ENCODE measurements at places on chromosomes 16 and 17. TPM values are rescaled to one million over a fixed set of nuclear protein-coding genes. Genes with fewer than 3 reads are reported as not detected.

DNA sequence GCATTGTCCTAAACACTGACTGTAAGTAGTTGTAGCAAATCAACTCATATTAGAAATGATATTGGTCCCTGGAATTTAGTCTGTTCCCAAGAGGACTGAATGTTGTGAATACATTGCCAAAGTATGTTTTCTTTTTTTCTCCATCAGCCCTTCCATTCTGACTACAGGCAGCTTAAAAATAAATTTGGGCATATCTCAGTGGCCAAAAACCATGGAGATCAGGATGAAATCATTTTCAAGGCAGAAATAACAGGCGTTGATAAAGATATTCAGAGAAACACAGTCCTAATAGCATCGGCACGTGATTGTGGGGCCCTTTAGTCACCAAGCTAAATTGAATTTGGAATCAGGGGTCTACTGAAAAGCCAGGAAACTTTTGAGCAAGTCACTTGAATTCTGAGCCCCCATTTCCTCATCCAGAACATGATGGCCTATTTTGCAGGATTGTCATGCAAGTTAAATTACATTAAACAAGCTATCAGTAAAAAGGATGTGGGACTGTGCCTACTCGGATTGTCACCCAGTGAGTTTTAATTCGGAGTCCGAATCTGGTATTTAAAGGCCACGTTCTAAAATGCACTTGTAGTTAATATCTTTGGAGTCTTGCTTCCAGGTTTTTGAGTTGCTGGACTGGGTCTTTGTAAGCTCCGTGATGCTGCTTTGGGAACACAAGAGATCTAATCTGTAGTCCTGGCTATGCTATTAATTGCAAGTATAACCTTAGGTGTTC lies 17.1 kb downstream of the HLF start:
- no peak overlapping the region for H3K27ac ChIP-seq
- no peaks in the 10 kb centered on the region for H3K36me3 ChIP-seq

- H3K4me3 ChIP-seq = no peak overlapping the region
- H3K27ac ChIP-seq = no peak overlapping the region
- no peaks in the 10 kb centered on the region for H3K36me3 ChIP-seq
- peaks cover 2% of the 10 kb centered on the region for H3K27me3 ChIP-seq
- DNase-seq = no peak
These were observed 27.3 kb upstream of the UBE2G1 start for GRCh38 chr17:4393806-4394205.

The EFNB3 gene
- polyA plus RNA-seq = 0.52 TPM

GRCh38 chr16:49890876-49891275 lies 35.0 kb upstream of the ZNF423 start:
- no peaks in the 10 kb centered on the region for H3K36me3 ChIP-seq
- peak; percentile 73 for DNase-seq
- peaks cover 2% of the 10 kb centered on the region for H3K27me3 ChIP-seq
- no peaks in the 10 kb centered on the region for H3K4me1 ChIP-seq
- H3K27ac ChIP-seq = no peak overlapping the region

The KCNJ18 gene
- 0.21 TPM for polyA plus RNA-seq

The RUNDC3A gene
- polyA plus RNA-seq = 4.9 TPM

GRCh38 chr17:64245218-64246145 lies 17.6 kb downstream of the TEX2 start:
- H3K27ac ChIP-seq = no peak overlapping the region
- no peaks in the 10 kb centered on the region for H3K4me1 ChIP-seq
- no peaks in the 10 kb centered on the region for H3K27me3 ChIP-seq
- DNase-seq = no peak

The DRG2 gene
- 46.4 TPM for polyA plus RNA-seq

GRCh38 chr17:1110862-1111598 lies 68.8 kb downstream of the ABR start:
- no peak overlapping the region for H3K4me3 ChIP-seq
- H3K36me3 ChIP-seq = peaks cover 2% of the 10 kb centered on the region
- peak overlapping the region; percentile 18 for H3K27ac ChIP-seq
- no peaks in the 10 kb centered on the region for H3K27me3 ChIP-seq

The SMG6 gene
- polyA plus RNA-seq = 30.0 TPM

DNA sequence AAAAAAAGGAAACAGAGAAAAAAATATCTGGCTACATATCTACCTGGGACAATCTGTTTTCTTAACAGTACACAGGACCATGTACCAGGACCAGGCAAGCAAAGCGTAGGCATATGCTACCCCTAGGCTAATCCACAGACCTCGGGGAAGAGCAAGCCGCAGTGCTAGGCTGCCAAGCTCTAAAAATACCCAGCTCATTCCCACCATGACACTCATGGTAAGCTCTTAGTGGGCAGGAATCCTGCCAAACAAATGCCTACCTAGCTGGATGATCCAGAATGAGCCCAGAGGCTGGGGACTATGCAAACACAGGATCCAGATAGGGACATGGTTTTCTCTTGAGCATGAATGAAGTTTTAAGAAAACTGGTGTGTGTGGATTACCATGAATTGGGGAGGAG lies 95.6 kb downstream of the GRIN2A start:
- no peak for DNase-seq
- H3K36me3 ChIP-seq = no peaks in the 10 kb centered on the region
- no peak overlapping the region for H3K27ac ChIP-seq
- no peaks in the 10 kb centered on the region for H3K4me1 ChIP-seq

DNA sequence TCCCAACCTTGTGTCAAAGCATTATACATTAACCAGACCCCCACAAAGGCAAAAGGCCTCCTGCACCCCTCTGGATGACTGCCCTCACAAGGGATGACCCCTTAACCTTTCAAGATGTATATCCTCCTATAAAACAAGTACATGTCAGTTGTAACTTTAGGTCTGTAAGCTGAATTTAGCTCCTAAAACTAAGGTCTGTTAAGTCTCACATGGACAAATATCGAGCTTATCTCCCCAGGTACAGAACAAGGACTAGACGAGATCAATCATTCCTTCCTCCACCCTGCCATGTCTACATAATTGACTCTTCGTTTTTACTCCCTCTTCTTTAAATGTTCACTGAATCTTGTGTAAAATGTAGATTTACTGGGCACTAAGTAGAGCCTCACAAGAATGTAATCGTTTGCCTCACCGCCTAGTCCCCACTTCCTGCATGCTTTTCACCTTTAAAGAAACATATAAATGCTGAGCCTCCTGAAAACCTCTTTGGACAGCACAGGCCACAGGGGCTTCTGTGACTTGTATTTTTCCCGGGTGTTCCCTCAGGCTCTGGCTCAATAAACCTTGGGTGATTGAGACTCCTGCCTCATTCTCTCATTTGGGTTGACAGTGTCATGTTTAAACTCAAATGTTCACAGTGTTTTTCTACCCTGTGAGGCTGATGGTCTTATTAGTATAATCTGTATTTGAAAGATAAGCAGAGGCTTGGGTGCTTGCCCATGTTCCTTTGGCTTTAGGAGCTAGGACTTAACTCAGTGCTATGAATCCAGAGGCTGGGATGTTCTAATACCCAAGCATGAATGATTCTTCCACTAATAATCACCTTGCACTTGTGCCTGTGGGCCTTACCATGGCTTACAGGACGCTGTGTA lies 37.6 kb downstream of the MMD start:
- no peaks in the 10 kb centered on the region for H3K4me1 ChIP-seq
- no peaks in the 10 kb centered on the region for H3K36me3 ChIP-seq
- no peaks in the 10 kb centered on the region for H3K27me3 ChIP-seq
- no peak overlapping the region for H3K4me3 ChIP-seq
- H3K27ac ChIP-seq = no peak overlapping the region
- no peak for DNase-seq

DNA sequence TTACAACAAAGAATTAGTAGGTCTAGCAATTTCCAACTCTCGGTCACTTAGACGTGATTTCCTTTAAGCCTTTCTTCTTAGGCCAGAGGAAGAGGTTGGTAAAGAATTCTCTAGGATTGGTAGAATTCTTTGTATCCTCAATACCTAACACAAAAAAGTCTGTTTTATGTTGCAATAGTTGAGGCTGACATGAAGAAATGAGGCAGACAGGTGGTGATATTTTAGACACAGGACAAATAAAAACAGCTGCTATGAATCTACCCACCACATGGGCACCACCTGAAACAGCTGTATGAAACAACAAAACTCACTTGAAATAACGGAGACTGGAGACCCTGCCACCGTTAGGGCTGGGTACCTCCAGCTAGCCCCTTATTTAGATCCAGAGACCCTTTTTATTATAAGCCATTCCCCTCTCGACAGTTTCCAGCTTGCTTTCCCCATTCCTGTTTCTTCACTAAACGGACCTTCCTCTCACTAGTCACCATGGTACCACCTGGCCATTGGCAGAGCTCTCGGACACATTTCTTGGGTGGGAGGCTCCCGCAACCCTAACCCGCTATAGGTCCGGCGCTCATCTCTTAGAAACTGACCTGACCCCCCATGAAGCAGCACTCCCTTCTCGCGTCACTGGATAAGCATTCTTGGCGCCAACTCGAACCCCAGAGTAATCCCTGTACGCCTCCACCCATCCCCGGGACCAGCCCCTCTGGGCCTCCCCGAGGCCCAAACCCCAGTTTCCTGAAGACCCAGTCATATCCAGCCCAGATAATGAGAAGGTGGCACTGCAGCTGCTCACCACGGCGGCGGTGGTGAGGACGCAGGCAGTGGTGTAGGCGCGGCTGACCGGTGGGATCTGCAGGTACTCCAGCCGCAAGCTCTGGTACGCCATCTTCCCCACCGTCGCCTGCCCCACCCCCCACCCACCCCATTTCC lies at the start of gene DERL2:
Gene DERL2 (minus strand): TSS at position 909 of the 936 bp plus-strand sequence. CDS start 17 bp downstream, at position 892.
- peak within 1 kb of the TSS; percentile 100 for H3K27ac ChIP-seq
- peak within 1 kb of the TSS; percentile 97 for H3K4me3 ChIP-seq
- H3K27me3 ChIP-seq = no peaks in the 10 kb centered on the region
- no peak for DNase-seq
- H3K4me1 ChIP-seq = peaks cover 19% of the 10 kb centered on the region

The TM4SF5 gene
- 0.14 TPM for polyA plus RNA-seq

The SLC35G6 gene
- 0.09 TPM for polyA plus RNA-seq

GRCh38 chr17:67458203-67458602 lies 81.1 kb downstream of the PITPNC1 start:
- H3K4me1 ChIP-seq = peaks cover 8% of the 10 kb centered on the region
- H3K36me3 ChIP-seq = peaks cover 3% of the 10 kb centered on the region
- H3K4me3 ChIP-seq = no peak overlapping the region
- no peaks in the 10 kb centered on the region for H3K27me3 ChIP-seq
- no peak for DNase-seq
- H3K27ac ChIP-seq = no peak overlapping the region

The CSH1 gene
- 11.6 TPM for polyA plus RNA-seq

- H3K4me1 ChIP-seq = no peaks in the 10 kb centered on the region
- DNase-seq = no peak
- H3K27ac ChIP-seq = no peak overlapping the region
- no peaks in the 10 kb centered on the region for H3K36me3 ChIP-seq
These were observed 25.0 kb downstream of the CUEDC1 start for GRCh38 chr17:57930239-57930638.

- H3K27ac ChIP-seq = no peak overlapping the region
- H3K36me3 ChIP-seq = no peaks in the 10 kb centered on the region
- DNase-seq = no peak
- peaks cover 9% of the 10 kb centered on the region for H3K4me1 ChIP-seq
- H3K27me3 ChIP-seq = no peaks in the 10 kb centered on the region
- H3K4me3 ChIP-seq = no peak overlapping the region
These were observed 4.8 kb downstream of the EVPL start for GRCh38 chr17:76022285-76022684.

DNA sequence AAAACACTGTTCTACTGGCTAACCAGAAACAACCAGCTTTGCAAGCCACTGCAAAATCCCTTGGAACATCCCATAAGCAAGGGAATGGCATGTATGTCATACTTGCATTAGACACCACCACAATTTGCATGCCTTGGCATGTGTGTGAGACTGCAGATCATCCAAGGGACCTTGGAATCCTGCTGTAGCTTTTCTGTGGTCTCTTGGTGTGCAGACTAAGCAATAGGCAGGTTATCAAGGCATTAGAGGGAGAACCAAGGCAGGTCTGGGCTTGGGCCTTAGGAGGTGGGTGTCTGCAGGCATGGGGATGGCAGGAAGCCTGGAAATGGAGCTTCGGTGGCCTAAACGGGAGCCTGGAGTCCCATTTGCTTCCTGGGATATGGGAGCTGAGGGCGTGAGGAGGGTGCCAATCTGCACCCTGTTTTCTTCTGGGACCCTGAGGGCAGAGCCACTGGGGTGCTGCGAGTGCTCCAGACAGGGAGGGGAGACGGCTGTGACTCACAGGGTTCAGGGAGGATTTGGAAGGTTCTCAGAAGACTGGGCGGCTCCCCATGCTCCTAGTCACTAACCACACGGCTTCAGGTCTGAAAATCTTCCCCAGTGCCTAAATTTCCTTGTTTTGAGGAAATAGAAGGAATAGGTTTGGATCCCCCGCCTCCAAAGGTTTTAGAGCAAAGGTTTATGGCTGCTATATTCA lies 36.6 kb downstream of the FAM20A start:
- no peak overlapping the region for H3K4me3 ChIP-seq
- DNase-seq = no peak
- H3K36me3 ChIP-seq = no peaks in the 10 kb centered on the region
- peak overlapping the region; percentile 15 for H3K27ac ChIP-seq
- H3K4me1 ChIP-seq = no peaks in the 10 kb centered on the region

DNA sequence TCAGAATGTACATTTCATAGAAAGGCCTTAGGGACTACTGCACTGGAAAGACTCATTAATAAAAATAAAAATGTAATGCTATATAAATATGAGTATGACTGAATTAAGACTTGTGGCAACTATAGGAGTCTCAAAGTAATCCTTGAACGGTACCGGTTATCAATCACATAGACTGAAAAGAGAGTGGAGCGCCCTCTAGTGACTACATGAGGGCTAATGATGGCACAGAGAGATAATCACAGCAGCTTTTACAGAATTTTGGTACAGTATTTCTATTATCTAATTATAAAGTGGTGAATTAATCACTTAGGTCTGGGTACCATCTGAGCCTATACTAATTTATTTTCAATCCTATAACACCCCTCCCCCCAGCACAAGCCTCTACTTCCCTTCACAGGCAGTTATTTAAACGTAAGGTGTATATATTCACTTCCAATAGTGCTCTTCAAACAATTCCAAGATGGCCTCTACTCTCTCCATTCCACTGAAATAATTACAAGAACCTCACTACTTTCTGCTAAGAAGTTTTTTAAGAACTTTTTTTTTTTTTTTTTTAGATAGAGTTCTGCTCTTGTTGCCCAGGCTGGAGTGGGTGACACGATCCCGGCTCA lies 40.7 kb upstream of the ANKFY1 start:
- no peak overlapping the region for H3K27ac ChIP-seq
- peaks cover 9% of the 10 kb centered on the region for H3K36me3 ChIP-seq
- H3K4me1 ChIP-seq = no peaks in the 10 kb centered on the region
- H3K27me3 ChIP-seq = no peaks in the 10 kb centered on the region

DNA sequence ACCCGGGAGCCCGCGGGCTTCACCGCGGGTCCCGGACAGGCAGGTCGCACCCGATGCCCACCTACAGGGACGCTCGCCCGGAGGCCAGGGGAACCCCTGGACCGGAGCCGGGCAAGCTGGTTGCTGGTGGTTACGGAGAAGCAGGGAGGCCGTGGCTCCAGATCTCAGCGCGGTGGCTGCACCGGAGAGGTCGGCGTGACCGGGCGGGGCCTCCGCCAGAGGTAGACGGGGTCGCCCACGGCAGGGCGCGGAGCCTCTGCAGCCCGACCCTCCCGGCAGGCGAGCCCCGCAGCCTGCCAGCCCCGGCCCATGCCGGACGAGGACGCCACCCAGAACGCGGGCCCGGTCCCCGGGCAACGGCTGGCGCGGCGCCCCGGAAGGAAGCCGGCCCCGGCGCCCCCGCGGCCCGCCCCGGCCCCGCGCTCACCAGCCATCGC lies 341 bp downstream of the PCYT2 start:
- peaks cover 60% of the 10 kb centered on the region for H3K36me3 ChIP-seq
- H3K27me3 ChIP-seq = no peaks in the 10 kb centered on the region
- peak overlapping the region; percentile 62 for H3K4me3 ChIP-seq
- DNase-seq = no peak

The SNX20 gene
- polyA plus RNA-seq = 25.0 TPM

All from thymus (tissue), 14 donors.